ENCODE measurements at places on chromosomes 1 and 21.

- no peak for DNase-seq
These were observed 102.0 kb downstream of the LHX9 start for GRCh38 chr1:198019126-198019525.

DNA sequence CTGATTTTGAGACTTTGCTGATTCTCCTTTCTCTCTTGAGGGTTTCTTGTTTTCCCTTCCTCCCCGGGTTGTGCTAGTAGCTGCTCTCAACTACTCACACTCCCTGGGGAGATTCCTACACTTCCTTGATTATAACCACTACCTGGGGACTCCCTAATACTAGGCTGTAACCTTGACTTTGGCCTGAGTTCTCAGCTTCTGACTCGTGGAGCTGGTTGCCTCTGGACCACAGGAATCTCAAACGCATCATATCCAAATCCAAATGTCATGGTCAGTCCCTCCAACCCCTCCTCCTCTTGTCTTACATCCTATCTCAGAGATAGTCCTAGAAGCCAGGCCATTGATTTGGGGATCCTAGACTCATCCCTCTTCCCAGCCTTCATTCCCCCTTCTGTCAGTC is 12.0 kb downstream of the MOV10 start:
- DNase-seq: no peak

DNA sequence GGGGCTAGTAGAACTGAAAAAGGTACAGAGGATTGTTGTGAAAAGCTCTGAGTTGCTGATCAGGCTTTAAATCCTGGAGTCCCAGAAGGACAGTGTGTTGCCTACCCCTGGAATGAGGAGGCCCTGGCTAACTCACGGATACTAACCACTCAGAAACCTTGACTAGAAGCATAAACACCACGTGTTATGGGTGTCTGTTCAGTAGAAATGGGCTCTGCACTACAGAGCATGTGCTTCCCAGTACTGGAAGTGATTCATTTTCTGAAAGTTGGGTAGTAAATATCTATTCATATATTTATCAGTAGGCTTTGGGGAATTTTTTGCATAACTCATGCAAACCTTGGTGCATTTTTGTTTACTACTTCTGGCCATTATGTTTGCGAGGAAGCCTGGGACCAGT is 15.1 kb upstream of the CLCA1 start:
- DNase-seq: no peak

- DNase-seq: no peak
These were observed 98.0 kb upstream of the SLC44A3 start for GRCh38 chr1:94722181-94722580.

DNA sequence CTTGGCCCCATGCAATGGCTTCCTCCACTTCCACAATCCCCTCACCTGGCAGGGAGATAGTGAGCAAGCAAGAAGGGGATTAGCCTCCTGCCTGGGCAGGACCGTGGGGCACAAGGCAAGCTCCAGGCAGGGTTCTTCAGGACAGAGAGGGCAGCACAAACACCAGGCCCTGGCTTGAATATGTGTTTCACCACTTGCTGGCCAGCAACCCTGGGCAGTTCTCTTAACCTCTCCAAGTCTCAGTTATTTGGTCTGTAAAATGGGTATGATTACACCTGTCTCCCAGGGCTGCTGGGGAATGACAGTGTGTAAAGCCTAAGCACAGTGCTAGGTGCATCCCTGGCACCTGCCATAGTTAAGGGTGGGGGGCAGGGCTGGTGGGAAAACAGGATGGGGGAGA is 31.9 kb downstream of the H3-3A start:
- DNase-seq: no peak

GRCh38 chr1:157862114-157863070 is 20.8 kb upstream of the CD5L start:
- no peak for DNase-seq

DNA sequence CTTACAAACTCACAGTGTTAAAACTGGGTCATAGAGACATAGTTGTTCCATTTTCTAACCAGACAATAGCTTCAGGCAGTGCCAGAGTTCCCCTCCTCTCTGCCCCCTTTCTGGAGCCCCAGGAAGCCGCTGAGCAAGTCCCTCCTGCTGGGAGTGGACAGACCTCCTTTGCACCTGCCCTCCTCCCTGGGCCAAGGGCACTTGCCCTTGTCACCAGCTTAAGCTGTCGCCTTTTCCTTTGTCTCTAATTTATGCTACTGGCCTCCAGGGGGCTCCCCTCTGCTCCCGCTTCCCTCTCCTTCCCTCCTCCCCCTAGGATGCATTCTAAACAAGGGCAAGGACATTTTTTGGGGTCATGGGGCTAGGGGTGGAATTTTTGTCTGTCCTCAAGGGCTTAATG is 182.4 kb downstream of the MIS18A start:
- DNase-seq: peak; percentile 15

DNA sequence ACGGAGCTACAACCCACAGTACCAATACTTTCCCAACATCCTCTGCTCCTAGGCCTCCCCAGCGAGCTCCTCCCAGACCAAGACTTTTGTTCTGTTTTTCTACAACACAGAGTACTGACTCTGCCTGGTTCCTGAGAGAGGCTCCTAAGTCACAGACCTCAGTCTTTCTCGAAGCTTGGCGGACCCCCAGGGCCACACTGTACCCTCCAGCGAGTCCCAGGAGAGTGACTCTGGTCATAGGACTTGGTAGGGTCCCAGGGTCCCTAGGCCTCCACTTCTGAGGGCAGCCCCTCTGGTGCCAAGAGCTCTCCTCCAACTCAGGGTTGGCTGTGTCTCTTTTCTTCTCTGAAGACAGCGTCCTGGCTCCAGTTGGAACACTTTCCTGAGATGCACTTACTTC is 20.6 kb downstream of the PLA2G5 start:
- DNase-seq: no peak

DNA sequence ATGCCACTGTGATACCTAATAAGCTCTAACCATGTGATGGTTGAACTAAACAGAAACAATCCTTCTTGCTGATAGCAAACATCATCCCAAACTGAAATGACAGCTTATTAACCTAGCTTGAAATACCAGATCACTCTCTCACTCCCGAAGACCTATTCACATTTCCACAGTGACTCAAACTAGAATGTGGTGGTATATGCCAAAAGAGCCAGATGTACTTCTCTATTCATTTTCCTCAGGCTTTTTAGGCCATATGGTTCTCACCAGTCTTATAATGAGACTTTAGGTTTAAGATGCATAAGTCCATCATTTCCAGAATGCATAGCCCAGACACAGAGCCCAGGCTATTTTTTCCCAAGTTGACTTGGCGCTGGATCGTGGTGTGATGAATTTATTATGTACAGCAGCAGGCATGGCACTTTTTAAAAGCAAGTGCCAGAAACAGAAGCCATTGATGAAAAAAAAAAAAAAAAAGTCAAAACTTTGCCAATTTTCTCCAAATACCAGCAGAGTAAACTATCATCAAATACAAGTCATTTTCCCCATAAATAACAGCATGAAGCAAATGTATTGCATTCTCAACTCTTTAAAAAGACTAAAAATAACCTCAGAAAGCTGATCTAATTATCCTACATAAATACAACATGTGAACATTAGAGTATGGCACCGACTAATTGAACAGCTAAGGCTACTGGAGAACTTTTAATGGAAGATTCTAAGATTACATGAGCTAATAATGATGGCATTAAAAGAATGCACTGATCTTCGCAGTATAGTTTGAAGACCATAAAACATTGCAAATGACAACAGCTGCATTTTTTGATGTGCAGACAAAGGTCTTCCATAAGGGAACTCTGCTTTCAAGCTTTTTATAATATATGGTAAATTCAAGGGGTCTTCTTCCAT is 365.4 kb downstream of the LRRIQ3 start:
- DNase-seq: no peak

DNA sequence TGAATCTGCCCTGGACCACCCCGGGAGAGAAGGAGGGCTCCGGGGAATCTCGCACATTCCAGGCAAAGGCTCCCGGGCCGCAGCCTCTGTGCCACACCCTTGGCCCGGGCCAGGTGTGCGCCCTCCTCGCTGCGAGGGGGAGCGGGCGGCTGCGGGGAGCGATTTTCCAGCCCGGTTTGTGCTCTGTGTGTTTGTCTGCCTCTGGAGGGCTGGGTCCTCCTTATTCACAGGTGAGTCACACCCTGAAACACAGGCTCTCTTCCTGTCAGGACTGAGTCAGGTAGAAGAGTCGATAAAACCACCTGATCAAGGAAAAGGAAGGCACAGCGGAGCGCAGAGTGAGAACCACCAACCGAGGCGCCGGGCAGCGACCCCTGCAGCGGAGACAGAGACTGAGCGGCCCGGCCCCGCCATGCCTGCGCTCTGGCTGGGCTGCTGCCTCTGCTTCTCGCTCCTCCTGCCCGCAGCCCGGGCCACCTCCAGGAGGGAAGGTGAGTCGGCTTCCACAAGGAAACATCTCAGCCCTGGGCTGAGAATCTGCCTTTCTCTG is at the start of gene LAMC2:
Gene LAMC2 (plus strand): TSS at position 324 of the 550 bp plus-strand sequence. CDS start 89 bp downstream, at position 413.
- DNase-seq: no peak

DNA sequence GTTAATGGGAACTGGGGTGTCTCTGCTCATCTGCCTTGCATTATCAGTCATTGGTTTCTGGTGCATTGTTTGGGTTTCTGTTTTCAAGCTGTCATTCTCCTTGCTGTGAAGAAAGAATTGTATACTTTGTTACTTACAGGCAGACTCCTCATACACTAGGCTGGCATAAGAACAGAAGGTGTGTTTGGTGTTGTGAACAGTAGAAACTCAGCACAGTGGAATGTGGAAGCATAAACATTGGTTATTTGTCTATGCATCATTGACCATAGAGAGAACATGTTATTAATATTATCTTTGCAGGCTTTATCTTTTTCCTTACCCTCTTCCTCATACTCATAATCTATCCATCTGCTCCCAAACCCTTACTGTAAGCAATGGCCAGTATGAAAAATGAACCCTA is 18.2 kb downstream of the C1orf87 start:
- no peak for DNase-seq

DNA sequence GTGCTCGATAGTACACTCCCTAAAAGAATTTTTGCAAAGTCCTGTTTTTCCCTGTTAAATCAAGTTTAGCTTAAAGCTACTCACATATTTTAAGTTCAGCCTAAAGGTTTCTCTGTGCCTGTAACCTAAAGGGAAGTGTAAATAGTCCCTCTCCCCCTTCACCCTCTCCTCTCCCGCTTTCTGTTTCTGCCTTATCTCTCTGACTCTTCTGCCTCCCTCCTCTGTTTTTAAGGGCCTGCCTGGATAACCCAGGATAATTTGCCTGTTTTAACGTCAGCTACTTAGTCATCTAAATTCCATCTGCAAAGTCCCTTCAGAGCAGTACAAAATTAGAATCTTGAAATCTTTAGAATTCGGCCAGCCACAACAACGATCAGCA is 92.6 kb downstream of the NID1 start:
- DNase-seq: peak; percentile 14

GRCh38 chr1:157993147-157993917 is at the start of gene KIRREL1:
TSS of gene KIRREL1 (plus strand) at chr1:157993645. CDS start at chr1:157993677, 32 bp downstream.
- DNase-seq: no peak

DNA sequence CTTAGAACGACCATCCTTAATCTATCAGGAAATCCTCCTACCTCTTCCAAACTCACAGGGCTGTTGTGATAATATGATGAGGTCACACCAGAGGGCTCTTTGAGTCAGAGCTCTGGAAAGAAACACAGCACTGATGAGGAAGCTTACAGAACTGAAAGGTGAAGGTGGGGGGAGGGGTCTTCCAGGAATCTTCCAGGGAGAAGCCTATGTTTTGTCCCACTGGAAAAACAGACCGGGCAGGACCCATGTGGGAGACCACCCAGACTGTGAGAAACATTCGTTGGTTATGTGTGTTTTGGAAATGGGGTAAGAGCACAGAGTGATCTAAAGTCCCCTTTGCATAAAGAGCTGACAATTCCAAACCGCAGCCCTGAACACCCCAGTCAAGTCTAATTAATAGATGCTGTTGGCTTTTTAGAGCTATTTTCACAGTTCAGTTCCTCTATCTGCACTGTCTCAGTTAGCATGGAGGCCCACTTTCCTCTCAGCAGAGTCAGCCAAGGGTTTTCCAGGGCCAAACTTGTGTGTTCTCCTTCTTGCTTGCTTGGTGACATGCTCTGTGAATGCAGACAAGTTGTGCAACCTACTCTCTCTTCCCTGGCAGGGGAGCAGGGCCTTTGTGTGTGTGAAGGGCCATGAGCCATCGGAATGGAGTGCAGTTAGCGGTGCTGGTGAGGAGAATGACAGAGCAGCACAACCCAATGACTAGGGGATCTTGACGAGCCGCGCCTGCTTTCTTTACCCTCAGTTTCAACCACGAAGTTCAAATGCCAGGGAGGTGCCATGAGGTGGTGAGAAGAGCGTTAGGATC is 12.3 kb downstream of the PHLDA3 start:
- DNase-seq: no peak

- no peak for DNase-seq
These were observed 55.5 kb downstream of the CACNA1E start for GRCh38 chr1:181538836-181539235.

DNA sequence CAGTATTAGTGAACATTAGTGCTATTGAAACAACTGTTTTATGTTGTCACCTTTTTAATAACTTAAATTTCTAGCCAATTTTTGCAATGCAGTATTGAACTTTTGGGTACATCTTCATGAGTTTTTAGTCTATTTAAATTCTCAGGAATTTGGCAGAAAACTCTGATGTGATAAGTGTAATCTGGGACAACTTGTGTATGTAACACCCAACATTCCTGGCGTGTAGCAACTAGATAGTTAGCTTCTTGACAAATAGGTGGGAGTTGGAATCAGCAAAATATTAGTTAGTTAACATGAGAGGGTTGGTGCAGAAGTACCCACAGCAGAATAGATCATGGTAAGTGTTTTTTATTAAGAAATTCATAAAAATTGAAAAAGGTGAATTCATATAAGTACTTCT is 111.6 kb downstream of the ITSN1 start:
- DNase-seq: no peak

DNA sequence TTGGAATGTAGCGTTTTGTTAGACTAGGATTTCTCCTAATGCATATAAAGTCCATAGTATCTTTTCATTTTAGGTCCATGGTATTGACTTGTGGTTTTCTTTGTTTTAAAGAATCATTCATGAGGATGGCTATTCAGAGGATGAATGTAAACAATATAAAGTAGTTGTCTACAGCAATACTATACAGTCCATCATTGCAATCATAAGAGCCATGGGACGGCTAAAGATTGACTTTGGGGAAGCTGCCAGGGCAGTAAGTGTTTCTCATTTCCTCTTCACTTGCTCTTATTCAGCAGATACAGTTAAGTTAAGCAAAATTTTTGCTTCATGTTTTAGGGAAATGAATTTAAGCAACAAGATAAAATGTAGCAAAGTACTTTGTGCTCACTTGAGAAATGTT is 25.4 kb downstream of the GNAI3 start:
- DNase-seq: no peak

- DNase-seq: no peak
These were observed 3.4 kb upstream of the PLEKHM2 start for GRCh38 chr1:15680561-15681348.

DNA sequence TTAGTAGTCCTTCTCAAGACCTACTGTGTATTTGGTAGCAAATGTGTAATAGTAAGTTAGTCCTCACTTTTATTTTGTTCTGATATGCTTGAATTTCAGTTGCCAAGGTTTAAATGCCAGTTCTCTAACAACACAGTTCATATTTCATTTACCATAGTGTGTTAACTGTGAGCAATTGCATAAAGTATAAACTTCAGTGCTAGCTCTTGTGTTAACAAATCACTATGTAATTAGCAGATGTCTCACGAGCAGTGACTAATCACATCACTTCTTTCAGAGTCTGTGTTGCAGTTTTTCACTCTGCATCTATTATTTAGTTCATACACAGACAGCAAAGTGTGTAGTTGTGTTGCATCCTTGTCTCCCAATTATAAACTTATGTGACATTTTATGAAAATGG is 47.8 kb downstream of the ZMYM4 start:
- DNase-seq: no peak

All from CMK (cell line).